ENCODE measurements at places on chromosomes 11 and 22. TPM values are rescaled to one million over a fixed set of nuclear protein-coding genes. Genes with fewer than 3 reads are reported as not detected.

MN1 gene
- total RNA-seq, result not detected

GRCh38 chr11:10715571-10715970 is 22.0 kb upstream of the IRAG1 start:
- no peak for DNase-seq

TMEM45B gene
- total RNA-seq, result 52.9 TPM

DNA sequence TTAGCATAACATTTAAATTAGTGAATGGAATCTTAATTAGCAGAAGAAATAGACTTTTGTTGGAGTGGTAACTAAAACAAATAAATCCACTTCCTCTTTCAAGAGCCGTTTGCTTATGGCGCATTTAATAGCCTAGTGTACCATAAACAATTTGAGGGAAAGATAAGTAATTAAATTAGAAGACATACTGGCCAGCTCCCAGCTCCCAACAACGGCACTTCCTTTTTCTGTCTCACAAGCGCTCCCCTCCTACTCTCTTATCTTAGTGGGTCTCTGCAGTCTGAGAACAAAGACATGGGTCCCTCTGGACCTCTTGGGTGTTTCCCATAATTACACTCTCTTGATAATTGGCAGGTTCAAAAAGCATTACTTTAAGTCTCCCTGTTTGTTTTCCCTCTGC is 146.0 kb downstream of the OPCML start:
- no peak for DNase-seq

MAP6 gene
- total RNA-seq, result not detected
